Chondrocyte (in vitro differentiated cells): ENCODE measurements at places on chromosomes 13 and 19. TPM values are rescaled to one million over a fixed set of nuclear protein-coding genes. Genes with fewer than 3 reads are reported as not detected.

Gene CD177
- total RNA-seq, result not detected in 3 replicates

DNA sequence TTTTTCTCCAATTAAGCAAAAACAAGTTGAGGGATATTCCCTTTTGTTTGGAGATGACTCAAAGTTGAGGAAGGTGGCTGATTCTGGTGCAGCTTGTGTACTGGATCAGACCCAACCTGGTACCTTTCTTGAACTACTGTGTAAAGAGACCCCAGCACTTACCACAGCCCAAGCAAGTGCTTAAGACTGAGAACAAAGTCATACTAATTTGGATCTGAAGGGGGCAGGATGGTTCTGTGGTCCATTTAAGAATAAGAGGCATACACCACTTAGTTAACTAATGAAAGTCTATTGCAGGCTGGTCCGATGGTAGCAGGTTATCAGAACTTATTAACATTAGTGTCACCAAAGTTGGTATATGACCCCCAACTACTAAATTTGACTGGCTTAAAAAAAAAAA lies 6.3 kb downstream of the THSD1 start:
- H3K27me3 ChIP-seq, result no peaks in the 10 kb centered on the region
- H3K27ac ChIP-seq, result no peak overlapping the region

Gene EFNB2
- 36.6 to 54.2 TPM (median 37.1 TPM) in 3 replicates for total RNA-seq

DNA sequence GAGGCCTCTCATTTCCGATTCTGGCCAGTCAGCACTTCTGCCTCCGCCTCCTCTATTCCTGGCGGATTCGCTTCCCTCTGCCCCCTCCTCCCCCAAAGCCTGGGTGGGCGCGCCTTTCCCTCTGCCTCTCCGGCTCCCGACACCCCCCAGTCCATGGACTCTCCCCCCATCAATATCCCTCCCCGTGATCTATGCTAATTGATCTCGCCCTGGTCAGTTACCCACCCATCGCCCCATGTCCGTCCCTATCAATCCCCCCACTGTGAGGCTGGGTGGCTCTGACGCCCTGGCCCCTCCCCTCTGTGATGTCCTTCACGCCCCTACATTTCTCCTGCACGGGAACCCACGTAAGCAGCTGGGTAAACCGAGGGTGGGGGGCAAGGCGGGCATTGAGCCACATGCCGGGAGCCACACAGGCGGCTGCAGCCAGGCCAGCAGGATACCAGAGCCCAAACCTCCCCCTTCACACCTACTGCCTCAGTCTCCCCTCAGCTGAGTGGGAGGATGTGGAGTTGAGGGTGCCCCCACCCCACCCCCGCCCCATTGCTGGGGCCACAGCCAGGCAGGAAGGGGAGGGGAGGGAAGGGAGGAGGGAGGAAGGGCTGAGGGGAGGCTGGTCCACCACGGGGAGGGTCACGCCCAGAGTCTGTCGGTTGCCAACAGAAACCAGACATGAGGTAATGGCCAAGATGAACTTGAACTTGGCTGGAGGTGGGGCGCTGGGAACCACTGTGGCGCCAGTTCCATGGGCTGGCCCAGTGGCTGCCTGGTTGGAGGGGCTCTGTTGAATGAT lies 21.0 kb downstream of the SMIM24 start:
- no peaks in the 10 kb centered on the region for H3K27me3 ChIP-seq
- DNase-seq, result no peak
- H3K36me3 ChIP-seq, result peaks cover 6% of the 10 kb centered on the region
- H3K4me1 ChIP-seq, result peaks cover 45% of the 10 kb centered on the region
- peak overlapping the region; percentile 57 for H3K4me3 ChIP-seq

Gene SHISA2
- total RNA-seq, result 59.5 to 115 TPM (median 113 TPM) in 3 replicates

DNA sequence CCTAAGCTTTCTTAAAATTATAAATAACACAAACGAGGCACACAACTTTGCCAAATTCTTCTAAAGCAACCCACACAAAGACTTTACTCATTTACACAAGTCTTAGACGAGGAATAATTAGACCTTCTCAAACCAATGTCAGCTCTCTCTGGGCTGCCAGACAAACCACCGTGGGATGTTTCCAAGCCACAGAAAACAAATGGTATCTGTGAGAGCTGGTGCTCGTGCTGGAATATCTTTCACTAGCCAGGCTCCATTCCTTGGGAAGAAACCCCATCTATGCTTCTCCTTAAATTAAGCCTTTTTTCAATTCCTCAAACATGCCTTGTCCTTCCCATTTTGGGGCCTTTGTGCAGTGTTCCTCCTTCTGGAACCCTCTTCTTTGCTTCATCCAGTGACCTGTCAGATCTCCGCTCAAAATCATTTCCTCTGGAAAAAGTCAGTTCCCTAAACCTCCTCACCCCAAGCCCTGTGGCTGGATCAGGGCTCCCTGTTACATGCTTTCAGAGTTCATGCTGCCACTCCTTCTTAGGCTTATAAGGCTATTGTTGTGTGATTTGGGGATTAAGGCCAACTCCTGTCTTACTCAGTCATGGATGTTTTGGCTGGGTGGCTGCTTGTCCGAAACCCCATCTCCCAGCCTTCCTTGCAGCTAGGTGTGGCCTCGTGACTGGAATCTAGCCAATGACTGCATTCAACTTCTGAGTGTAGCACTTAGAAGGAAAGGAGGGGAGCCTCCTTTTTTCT lies 64.2 kb upstream of the GTF2F2 start:
- peaks cover 2% of the 10 kb centered on the region for H3K27me3 ChIP-seq
- no peak for DNase-seq
- peak overlapping the region; percentile 76 for H3K27ac ChIP-seq
- H3K4me3 ChIP-seq, result no peak overlapping the region
- peaks cover 14% of the 10 kb centered on the region for H3K4me1 ChIP-seq

GRCh38 chr19:52603558-52604207 lies 33.6 kb downstream of the ZNF701 start:
- H3K4me3 ChIP-seq, result no peak overlapping the region
- peaks cover 21% of the 10 kb centered on the region for H3K4me1 ChIP-seq
- peaks cover 4% of the 10 kb centered on the region for H3K36me3 ChIP-seq
- peak overlapping the region; percentile 32 for H3K27ac ChIP-seq
- no peaks in the 10 kb centered on the region for H3K27me3 ChIP-seq
- DNase-seq, result no peak

DNA sequence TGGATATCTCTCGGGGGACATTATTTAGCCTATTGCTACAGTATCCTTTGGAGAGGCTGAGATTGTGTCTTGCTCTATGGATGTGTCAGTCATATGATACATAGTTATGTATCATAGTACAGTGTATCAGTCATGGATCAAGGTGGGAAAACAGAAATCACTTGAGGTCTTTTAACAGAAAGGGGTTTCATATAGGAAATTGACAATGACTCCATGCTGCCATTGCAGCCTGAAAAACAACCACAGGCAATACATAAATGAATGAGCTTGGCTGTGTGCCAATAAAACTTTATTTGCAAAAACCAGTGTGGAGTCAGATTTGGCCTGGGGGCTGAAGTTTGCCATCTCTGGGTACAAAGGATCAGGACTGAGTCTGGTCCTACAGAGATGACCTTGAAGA lies 35.4 kb downstream of the COLGALT1 start:
- no peak overlapping the region for H3K4me3 ChIP-seq
- H3K27ac ChIP-seq, result no peak overlapping the region
- no peaks in the 10 kb centered on the region for H3K4me1 ChIP-seq
- H3K36me3 ChIP-seq, result no peaks in the 10 kb centered on the region
- no peak for DNase-seq
- peaks cover 13% of the 10 kb centered on the region for H3K27me3 ChIP-seq

Gene KLK5
- 0.38 to 0.42 TPM in 2 of 3 replicates, not detected in the other for total RNA-seq

DNA sequence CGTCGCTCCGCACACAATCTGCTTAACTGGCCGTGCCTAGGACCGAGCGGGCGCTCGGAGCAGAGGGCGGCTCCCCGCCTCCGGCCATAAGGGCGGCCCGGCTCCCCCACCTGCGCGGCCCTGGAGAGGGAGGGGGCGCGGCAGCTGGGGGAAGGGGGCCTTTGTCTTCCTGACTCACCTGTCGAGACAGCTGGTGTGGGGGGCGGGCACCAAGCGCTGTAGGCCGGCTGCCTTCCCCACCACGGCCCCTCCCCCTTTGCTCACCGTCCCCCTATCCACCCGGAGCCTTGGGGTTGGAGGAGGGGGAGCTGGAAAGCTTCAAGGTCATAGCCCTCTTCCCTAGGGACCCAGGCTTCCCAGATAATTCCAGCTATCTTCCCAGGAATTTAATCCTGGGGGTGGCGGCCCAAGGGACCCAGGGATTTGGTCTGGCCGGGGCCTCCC lies 1.2 kb downstream of the VASP start:
- H3K4me1 ChIP-seq, result peaks cover 52% of the 10 kb centered on the region
- DNase-seq, result no peak
- peaks cover 2% of the 10 kb centered on the region for H3K36me3 ChIP-seq

GRCh38 chr19:17580470-17581144 lies 25.2 kb downstream of the COLGALT1 start:
- H3K4me3 ChIP-seq, result no peak overlapping the region
- no peaks in the 10 kb centered on the region for H3K4me1 ChIP-seq
- DNase-seq, result no peak
- peaks cover 36% of the 10 kb centered on the region for H3K36me3 ChIP-seq
- no peak overlapping the region for H3K27ac ChIP-seq

DNA sequence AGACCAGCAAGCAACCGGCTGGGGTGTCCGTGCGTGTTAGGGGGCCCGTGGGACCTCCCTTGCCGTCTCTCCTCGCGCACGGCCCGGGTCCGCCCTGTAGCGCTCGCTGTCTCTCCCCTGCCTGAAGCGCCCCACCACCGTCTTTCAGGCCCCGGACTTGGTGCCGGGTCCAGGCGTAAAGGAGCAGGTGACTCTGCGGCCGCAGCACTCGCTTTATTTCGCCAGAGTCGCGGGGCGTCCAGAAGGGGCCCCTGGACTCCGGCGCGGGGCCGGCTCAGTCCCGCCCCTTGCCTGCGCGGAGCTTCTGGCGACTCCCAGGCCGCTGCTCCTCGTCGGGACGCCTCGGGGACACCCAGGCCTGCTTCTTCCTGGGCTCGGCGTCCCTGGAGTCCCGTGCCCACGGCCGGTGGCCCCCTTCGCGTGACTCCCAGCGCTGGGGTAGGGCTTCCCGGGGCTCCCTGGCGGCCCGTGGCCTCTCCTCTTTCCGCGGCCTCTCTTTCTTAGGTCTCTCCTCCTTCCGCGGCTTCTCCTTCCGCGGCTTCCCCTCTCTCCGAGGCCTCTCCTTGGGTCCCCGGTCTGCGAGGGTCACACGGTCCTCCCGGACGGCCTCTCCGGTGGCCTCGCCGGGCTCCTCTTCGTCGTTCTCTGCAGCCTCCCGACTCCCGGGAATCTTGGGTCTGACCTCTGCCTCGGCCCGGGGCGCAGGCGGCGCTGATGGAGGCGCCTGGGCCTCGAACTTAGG lies 3.1 kb downstream of the AMH start:
- H3K4me1 ChIP-seq, result peaks cover 3% of the 10 kb centered on the region
- no peak overlapping the region for H3K27ac ChIP-seq
- H3K36me3 ChIP-seq, result no peaks in the 10 kb centered on the region
- DNase-seq, result no peak
- no peaks in the 10 kb centered on the region for H3K27me3 ChIP-seq
- H3K4me3 ChIP-seq, result no peak overlapping the region

DNA sequence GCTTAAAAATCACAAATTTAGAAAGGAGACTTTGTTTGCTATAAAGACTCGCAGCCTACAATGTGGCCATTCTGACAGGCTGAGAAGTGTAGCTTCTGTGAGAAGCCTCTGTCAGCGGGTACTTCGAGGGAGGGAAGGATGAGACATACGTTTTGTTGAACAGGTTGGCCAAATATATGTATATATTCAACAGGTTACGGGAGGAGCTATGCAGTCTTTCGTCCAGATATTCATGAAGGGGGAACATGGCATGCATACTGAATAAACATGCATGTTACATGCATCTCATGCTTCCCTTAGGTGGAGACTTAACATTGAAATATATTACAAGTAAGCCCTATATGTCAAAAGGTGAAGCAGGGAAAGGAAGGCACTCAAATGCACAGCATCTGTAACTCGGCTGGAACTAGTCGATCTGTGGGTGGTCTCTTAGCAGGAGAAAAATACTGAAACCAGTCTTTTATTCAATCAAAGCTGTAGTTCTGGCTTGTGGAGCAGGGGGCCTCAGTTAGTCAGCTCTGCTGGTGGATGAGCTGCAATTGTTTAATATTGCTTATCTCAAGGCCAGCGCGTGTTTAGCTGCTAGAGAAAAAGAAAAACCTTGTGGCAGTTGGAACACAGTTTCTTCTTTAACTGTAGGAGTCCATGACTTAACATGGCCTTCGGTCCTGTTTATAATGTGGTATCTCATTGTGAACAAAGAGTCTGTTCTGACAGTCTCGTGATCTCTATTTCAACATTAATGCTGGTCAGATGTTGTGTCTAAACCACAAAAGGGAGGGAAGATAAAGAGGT lies 94.3 kb downstream of the FAM216B start:
- no peak overlapping the region for H3K27ac ChIP-seq
- no peaks in the 10 kb centered on the region for H3K36me3 ChIP-seq
- H3K4me3 ChIP-seq, result no peak overlapping the region
- H3K4me1 ChIP-seq, result peaks cover 17% of the 10 kb centered on the region
- no peak for DNase-seq

Gene HTR2A
- 0.37 to 0.51 TPM in 2 of 3 replicates, not detected in the other for total RNA-seq
